ENCODE measurements at places on chromosomes 4 and X.

DNA sequence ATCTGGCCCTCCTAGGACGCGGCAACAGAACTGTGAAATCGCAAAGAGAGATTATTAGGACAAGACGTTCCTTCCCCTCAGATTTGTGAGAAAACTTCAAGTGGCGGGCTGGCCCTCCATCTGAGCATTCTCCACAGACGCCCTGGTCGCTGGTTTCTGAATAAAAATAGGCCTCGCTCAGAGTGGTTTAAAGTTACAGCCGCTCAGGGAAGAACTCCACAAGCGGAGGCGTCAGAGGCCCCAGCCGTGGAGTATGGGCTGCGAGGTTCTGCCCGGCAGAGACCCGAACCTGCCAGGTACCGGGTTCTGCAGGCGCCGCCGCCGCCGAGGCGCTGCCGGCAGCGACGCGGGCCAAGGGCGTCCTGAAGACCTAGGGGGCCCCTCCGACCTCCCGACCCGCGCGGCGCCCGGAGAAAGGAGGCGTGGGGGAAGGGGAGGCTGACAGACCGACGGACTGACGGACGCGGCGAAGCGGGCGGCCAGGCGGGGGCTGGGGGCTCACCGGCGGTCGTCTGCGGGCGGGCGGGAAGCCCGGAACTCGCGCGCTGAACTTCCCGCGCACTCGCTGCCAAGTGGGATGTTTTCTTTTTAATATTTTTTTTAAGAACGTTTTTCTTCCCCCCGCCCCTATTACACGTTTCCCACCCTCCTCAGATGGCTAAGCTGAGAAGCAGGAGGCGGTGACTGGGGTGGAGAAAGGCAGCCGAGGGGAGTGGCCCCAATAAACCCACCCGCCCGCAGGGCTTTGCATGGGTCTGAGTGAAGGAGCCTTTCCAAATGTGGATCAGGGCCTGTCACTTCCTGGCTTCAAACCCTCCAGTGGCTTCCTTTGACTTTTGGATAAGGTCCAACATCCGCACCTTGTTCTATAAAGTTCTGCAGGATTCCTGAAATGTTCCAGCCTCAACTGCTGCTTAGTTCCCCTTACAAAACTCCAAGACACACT is at the start of gene PABPC4L:
TSS of gene PABPC4L (minus strand) at position 574 of the 946 bp plus-strand sequence. CDS start 770 bp downstream, outside the sequence.
- no peak for DNase-seq

DNA sequence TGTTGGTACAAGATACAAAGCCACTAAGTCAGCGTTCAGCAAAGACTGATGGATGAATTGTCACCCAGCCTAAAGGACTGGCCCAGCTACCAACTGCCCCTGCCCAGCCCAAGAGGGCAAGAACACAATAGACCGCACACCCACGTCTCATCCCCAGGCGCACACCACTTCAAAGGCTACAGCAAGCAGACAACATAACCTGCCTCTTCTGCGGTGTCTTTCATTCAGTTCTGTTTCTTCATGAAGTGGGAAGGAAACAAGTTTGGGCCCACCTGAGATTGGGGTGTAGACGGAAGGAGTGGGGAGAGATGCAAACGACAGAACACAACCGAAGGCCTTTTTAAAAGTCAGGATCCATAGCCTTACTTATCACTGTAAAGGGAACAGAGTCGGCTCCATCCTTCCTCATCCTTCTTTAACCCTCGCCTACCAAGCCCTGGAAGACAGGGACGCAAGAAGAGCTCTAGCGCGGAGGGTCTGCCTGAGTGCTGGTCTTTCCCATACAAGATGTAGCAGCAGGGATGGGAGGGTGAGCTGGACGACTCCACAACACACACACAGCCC is 691 bp downstream of the SCARB2 start:
- DNase-seq = no peak

DNA sequence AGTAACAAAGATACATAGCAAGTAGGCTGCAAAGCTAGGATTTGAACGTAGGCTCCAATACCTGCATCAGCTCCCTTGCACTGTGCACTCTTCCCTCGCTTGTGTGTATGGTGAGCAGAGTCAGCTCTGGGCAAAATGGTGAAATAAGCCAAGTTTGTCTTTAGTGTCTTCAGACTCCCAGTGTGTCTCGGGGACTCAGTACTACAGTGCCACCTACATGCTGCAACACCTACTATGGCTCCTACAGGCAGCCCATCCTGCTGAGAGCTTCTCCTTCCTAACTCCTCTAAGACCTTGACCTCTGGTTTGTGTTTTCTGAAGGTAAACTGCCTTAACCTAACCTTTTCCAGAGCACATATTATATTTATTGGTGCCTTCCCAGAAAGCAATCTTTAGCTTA is 42.5 kb downstream of the RTL9 start:
- DNase-seq = no peak

- peak; percentile 40 for DNase-seq
Observed at GRCh38 chrX:44265559-44265958, 77.9 kb downstream of the EFHC2 start.

GRCh38 chr4:73832651-73833237 is 3.7 kb upstream of the CXCL6 start:
- DNase-seq = peak; percentile 76

DNA sequence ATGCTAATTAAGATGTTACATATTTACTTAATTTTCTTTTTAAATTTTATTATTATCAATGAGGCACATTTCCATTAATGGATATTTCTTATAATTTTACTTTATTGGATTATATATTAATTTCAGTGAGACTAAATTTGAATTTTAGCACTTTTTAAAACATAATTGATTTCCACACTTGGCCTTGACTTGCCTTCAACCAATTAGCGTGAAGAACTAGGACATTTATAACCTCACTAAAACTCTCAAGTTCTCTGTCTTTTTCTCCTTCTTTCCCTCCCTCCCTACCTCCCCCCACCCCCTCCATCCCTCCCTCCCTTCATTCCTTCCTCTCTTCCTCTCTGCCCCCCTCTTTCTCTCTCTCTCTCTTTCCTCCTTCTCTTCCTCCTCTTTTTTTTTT is 1618.1 kb downstream of the C4orf33 start:
- DNase-seq = no peak

DNA sequence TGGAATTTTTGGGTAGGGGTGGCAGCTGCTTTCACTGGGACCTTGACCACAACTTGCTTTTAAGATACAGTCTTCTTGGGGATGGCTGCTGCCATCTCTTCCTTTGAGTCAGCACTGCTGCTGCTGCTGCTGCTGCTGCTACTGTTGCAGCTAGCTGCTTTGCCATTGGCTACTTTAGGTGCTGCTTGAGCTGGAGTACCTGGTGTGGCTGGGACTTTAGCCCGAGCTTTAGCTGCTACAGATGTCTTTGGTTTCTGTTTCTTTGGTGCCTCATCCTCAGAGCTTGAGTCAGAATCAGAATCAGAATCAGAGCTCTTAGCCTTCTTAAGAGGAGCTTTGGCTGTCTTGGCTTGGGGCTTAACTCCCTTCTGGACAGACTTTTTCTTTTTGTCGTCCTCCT is 52.2 kb downstream of the FAM9B start:
- DNase-seq = no peak

DNA sequence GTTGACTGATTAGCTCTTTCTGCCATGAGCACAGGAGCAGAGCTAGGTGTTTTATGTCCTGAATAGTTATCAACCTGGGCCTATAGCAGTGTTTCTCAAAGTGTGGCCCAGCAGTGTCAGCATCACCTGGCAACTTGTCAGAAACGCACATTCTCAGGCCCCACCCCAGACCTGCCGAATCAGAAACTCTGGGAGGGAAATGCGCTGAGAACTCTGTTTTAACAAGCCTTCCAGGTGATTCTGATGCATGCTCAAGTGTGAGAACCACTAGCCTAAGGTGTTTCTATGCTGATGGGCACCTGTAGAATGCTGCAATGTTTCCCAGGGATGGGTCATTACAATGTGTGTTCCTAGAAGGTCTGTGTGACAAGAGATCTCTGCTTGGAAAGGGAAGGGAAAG is 257.5 kb downstream of the MID1IP1 start:
- no peak for DNase-seq

- no peak for DNase-seq
Observed at GRCh38 chrX:40149286-40150175, 51.8 kb upstream of the BCOR start.

DNA sequence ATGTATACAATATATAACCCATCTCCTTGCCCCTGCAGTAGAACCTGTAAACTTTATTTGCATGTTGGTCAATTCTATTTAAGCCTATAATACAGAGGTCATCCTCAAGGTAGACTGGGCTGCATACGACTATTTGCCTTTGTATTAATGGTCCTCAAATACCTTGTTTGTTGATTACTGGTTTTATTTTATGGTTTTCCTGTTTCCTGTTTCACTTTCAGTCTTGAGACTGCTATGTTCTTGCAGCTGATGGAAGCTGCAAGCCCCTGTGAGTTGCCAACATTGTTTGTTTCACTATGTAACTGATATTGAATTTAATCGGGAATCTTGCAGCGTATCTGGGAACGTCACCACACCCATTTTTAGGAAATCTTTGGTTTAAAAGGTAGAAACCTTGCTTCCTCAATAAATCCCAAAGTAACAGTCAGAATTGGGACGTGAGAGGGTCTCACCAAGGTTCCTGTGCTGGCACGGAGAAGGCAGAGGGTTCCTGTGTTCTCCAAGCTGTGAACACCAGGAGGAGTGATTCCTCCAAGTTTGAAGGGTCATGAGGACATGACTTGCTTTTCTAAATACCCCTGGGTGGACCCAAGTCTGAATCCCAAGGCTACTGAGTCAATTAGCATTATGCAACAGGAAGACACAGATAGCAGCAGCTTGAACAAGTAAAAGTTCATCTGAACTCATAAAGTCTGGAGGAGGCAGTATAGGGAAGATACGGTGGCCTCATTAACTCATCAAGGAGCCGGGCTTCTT is 110.6 kb upstream of the PNPLA4 start:
- peak; percentile 8 for DNase-seq

DNA sequence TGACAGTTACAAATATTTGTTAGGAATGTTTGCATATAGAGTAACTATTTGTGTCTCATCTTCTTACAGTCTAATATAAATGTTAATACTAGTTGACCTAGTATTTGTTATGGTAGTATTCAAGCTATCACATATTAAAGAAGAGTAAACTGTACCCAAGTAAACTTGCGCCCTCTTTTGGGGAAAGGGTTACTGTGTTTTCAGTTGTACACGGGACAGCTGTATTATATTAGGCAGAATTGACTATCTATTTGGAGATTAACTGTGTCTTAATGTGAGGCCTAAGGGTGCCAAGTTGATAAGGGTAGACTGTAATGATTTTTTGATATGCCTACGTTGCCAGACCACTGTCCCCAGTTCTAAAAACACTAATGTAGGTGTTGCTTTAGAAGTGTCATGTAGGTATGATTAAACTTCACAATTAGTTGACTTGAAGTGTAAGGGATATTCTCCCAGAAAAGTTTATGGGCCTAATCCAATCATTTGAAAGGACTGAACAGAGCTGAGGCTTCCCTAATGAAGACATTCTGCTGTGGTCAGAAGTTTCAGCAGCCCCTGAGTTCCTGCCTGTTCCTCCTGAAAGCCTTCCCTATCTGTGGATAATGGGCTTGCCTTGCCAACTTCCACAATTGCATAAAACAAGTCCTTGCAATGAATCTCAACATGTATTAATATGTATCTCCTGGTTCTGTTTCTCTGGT is 172.8 kb upstream of the CXCL13 start:
- DNase-seq = peak; percentile 45

DNA sequence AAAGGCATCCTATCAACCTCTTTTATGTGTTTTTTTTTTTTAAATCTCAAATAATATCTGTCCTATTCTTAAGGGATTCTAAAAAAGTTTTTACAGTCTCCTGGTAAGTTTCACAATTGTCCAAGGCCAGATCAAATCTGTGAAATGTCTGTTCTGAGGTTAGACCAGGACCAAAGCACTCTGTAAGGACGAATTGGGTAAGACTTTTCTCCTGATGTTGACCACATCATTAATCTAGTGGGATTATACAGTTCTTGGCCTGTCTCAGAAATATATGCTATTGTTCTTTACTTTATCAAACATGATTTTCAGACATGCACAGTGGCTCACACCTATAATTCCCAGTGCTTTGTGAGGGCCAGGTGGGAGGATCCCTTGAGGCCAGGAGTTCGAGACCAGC is 45.8 kb upstream of the TMEM131L start:
- no peak for DNase-seq

DNA sequence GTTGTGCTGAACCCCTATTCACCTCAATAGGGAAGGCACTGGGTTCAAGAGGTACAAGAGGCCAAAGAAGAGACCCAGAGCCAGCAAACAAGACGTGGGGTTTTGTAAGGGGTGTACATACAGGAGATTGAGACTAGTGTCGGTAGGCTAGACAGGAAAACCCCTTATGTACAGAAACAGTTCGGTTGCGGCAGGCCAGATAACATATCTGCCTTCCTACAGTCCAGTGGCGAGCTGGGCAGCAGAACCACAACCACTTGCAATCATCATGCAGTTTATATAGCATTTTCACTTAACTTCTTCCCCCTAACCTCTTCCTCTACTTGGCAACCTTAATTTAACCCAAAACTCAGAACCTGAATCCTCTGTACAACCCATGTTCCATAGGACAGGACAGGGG is 422.2 kb downstream of the PDHA2 start:
- DNase-seq = no peak

DNA sequence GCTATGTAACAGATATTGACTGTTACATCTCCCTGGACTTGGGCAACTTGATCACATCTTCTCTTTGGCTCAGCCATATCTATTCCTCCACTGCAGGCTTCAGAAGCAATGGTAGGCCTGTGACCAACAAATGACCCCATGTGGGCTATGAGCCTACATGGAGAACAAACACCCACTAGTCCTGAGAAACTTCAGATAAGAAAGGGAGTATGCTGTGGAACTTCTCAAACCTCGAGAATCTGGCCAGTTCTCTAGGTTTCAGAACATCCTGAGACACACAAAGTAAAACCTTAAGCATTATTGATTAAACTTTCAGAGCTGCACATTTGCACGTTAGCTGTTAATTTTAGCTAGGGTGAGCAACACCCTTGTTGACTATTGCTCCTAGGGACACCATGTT is 16.3 kb downstream of the RBMX2 start:
- DNase-seq = no peak

GRCh38 chr4:16846540-16847117 is 51.8 kb downstream of the LDB2 start:
- no peak for DNase-seq

- DNase-seq = no peak
Observed at GRCh38 chr4:168540503-168541265, 43.8 kb downstream of the PALLD start.

DNA sequence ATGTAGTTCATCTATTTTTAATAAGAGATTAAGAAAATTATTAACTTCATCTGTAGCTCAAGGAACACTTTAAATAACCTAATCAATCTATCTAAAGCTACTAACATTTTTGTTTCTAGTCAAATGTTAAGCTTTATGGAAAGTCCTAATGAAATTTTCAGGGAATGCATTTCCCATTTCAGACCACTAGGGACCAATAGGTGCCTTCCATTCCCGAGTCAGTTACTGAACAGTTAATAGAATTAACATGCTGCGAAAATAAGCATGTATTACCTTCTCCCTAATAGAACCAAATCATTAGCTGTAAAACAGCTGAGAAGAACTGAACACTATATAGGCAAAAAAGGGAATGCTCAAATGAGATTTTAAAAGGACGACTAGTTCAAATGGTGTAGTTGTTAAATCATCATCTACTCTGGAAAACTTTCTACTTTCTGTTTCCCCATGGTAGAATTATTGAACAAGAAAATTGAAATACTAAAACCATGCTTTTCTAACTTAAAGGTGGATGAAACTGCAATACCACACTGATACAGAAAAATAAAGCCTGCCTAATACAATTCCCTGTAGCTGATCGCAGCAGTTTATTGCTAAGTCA is 22.5 kb downstream of the STX18 start:
- DNase-seq = no peak

GRCh38 chr4:24112466-24112865 is 222.6 kb upstream of the PPARGC1A start:
- DNase-seq = no peak

- DNase-seq = no peak
Observed at GRCh38 chrX:139506333-139506732, 24.2 kb upstream of the F9 start.

- DNase-seq = no peak
Observed at GRCh38 chrX:129945131-129945530, 37.3 kb upstream of the BCORL1 start.

Data from hematopoietic multipotent progenitor cell (in vitro differentiated cells).